ENCODE measurements at places on chromosomes 13 and 19.

GRCh38 chr19:39845933-39846677 lies at the start of gene FBL:
Gene FBL, minus strand, starts transcription at chr19:39846379. Its CDS starts 79 bp downstream, at chr19:39846300.
- DNase-seq: peak; percentile 90

DNA sequence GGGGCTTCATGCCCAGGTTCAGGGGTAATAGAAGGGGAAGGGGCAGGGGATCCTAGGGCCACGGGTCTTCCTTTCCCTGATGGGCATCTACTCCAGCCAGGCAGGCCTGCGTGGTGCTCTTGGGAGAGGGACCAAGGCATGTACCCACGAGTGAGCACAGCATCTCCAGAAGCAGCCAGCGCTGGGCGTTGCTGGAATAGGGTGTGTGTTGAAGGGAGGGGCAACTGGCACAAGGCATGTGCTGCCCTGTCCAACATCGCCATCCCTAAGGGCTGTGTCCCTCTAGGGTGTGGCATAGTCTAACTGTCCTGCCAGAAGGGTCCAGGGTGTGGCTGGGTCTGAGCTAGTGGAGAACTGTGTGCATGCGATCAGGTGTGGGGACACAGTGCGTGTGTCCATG lies 2.9 kb downstream of the NOTCH3 start:
- no peak for DNase-seq

- no peak for DNase-seq
These were observed 1423.3 kb upstream of the PCDH20 start for GRCh38 chr13:62838929-62839328.

- DNase-seq: peak; percentile 17
These were observed 569.0 kb upstream of the GPC6 start for GRCh38 chr13:92657565-92657964.

DNA sequence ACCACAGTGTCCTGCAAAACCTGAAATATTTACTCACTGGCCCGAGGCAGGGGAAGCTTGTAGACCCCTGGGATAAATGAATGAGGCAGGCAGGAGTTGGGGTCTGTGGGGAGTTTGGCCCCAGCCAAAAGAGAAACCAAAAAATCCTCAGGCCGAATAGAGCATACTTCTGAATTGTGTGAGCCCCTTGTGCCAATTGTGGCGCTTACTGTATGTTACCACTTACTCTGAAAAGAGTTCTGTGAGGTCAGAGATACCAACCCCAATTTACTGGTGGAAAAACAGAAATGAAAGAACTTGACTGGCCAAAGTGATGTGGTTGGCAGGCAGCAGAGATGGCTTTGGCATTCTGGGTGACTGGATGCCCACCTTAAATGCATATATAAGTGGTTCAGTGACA lies 6.9 kb downstream of the CARM1 start:
- DNase-seq: no peak

- no peak for DNase-seq
These were observed 400.5 kb upstream of the GPC6 start for GRCh38 chr13:92825938-92826596.

GRCh38 chr13:111251646-111252445 lies 68.6 kb upstream of the TEX29 start:
- DNase-seq: peak; percentile 37

- no peak for DNase-seq
These were observed 5.5 kb downstream of the SLC7A1 start for GRCh38 chr13:29589967-29590366.

DNA sequence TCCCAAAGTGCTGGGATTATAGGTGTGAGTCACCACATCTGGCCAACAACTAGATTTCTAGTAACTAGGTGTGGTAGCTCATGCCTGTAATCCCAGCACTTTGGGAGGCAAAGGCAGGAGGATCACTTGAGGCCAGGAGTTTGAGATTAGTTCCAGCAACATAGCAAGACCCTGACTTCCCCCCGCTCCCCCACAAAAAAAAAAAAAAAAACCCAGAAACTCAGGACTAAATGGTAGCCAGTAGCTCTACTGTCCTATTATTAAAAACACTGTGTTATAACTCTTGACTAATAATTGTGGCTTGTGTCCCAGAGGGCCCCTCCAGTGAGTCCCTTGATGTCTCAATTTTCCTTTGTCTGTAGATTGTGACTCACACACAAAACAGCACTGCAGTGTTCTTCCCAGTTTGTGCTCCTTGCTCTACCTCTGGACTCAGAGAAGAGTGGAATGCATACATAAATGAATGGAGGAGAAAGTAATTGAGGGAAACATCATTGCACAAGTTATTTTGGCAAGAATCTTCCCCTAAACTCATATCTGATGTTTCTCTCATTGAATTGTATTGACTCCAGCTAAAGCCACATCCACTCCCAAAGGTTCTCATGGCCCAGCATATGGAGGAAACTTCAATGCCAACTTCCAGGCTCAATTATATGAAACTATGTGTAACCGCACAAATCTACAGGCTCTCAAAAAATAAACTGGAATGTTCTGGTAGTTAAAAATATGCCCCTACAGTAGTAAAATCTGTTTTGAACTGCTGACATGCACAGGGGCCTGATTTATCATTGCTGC lies 8.8 kb downstream of the TPT1 start:
- DNase-seq: peak; percentile 96

DNA sequence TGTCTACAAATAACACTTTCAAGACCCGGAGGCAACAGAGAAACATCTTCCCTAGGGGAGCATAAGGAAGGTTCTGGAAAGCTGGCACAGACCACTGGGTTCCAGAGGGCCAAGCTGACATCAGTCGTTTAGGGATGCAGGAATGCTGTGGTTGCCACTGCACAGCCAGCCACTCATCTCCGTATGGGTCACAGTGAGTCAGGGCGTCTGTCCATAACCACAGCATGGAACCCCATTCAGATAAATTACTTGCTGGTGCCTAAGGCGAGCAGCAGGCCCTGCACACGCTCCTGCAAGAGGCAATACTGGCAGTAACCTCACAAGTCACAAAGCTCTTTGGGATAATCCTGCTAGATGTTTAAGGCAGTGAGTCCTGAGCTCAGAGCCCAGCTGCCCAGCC lies 140.9 kb upstream of the UBL3 start:
- DNase-seq: peak; percentile 95

- no peak for DNase-seq
These were observed 15.4 kb upstream of the CCNP start for GRCh38 chr19:40241809-40242384.

DNA sequence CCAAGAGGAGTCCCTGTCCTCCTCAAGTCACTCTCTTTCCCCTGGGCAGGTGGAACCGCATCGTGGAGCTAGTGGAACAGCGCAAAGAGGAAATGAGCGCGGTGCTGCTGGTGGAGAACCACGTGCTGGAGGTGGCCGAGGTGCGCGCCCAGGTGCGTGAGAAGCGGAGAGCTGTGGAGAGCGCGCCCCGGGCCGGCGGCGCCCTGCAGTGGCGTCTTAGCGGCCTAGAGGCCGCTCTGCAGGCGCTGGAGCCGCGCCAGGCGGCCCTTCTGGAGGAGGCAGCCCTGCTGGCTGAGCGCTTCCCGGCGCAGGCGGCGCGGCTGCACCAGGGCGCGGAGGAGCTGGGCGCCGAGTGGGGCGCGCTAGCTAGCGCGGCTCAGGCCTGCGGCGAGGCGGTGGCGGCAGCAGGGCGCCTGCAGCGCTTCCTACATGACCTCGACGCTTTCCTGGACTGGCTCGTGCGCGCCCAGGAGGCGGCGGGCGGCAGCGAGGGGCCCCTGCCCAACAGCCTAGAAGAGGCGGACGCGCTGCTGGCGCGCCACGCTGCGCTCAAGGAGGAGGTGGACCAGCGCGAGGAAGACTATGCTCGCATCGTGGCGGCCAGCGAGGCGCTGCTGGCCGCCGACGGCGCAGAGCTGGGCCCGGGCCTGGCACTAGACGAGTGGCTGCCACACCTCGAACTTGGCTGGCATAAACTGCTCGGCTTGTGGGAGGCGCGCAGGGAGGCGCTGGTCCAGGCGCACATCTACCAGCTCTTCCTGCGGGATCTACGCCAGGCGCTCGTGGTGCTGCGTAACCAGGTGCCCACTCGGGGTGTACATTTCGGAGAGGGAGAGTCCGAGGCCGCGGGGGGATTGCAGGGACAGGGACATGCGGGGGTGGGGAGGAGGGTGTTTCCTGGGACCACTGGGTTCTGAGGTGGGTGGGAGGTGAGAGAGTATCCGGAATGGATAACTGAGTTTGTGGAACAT lies 52.8 kb downstream of the SPTBN4 start:
- peak; percentile 9 for DNase-seq

- peak; percentile 30 for DNase-seq
These were observed 19.8 kb upstream of the TCF3 start for GRCh38 chr19:1672038-1672768.

DNA sequence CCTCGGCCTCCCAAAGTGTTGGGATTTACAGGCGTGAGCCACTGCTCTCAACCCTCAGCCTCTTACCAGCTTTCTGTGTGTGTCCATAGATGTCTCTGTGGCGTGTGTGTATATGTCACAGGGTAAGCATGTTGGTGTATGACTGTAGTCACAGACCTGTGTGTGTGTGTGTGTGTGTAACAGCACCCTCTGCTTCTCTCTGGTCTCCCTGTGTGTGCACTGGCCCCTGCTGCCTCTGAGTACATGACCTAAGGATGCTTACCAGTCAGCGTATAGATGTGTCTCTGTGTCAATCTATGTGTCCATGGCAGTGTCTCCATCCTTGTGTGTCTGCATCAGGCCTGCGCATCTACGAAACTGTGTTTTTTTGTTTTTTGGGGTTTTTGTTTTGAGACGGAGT lies 5.6 kb downstream of the AXL start:
- DNase-seq: no peak

DNA sequence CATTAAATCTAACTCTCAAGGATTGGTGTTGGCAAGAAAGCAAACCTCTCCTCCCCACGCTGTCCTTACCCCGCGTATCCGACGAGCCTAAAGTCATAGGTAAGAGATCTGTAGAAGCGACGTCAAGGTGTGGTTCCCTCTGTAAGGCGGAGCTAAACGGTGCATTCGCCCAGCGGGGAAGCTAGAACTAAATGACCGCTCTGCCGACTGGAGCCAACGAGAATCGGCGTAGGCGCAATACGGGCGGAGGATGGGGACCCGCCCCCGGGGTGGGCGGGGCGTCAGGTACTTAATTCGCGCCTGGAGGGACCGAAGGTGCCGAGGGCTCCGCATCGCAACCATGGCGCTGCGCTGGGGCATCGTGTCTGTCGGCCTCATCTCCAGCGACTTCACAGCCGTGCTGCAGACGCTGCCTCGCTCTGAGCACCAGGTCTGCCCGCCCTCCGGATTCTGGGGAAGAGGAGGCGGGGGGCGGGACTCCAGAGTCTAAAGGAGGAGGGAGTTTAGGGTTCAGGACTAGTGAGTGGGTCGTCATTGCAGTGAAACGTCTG lies at the start of gene DHDH:
Gene DHDH, plus strand, starts transcription at position 318 of the 551 bp plus-strand sequence. Its CDS starts 23 bp downstream, at position 341.
- DNase-seq: peak; percentile 26

- DNase-seq: peak; percentile 92
These were observed 34.6 kb upstream of the KATNAL1 start for GRCh38 chr13:30341815-30342570.

DNA sequence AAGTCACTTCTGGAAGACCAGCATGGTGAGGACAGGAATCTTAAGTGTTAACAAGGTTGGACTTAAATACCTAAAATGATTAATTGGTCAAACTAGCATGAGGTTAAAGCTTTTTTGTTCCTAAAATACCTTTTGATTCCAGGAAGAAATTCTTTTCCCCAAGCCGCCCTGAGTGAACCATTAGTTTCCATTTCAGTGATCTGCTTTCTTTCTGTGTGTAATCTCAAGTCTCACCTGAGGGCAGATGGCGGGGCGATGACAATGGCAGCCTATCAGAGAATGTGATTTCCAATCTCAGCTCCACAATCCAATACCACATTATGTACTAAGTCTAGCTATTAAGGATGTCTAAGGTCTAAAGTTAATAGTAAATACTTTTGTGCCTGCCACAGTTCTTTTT lies 390.9 kb upstream of the SGCG start:
- DNase-seq: no peak

DNA sequence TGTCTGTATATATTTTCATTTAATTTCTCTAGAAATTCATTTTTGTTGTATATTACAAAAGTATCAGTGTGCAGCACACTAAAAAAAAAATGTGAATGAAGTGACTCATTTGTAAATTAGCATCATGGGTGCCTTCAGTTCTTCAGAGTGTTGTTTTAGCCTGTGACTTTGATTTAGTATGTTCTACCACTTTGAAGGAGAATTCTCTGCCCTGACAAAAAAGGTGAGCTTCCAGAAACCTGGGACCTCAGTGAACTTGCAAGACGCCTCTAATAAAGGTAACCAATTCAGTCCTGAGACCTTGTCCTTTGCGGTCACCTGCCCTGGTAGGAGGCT lies 2.4 kb downstream of the METTL21C start:
- DNase-seq: no peak

DNA sequence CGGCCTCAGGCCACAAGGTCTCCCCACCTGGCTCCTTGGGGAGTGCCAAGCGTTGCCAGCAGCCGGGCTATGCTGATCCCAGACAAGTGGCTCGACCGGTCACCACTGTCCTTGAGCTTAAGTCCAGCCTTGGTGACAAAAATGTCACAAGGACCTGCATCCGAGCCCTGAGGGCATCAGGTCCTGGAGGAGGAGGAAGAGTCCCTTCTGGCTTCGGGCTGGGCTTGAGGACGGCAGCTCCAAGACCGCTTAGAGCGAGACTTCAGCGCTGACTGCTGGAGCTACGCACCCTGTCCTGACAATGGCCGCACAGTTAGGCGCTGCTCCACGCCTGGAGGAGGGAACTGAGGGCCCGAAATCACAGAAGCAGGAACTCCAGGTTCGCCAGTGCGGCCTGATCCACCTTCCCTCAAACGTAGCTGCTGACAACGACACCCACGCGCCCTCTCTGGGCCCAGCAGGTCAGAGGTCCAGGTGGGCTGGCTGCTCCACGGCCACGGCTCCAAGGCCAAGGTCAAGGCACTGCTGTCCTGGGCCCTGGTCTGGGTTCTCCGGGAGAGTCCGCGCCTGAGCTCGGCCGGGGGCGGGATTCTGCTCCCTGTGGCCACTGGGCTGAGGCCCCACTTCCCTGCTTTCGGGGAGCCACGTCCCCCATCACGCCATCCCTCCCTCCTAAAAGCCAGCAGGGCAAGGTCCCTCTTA lies 7.0 kb downstream of the SBNO2 start:
- DNase-seq: no peak

- DNase-seq: no peak
These were observed 249.0 kb upstream of the SLITRK1 start for GRCh38 chr13:84131249-84131648.

DNA sequence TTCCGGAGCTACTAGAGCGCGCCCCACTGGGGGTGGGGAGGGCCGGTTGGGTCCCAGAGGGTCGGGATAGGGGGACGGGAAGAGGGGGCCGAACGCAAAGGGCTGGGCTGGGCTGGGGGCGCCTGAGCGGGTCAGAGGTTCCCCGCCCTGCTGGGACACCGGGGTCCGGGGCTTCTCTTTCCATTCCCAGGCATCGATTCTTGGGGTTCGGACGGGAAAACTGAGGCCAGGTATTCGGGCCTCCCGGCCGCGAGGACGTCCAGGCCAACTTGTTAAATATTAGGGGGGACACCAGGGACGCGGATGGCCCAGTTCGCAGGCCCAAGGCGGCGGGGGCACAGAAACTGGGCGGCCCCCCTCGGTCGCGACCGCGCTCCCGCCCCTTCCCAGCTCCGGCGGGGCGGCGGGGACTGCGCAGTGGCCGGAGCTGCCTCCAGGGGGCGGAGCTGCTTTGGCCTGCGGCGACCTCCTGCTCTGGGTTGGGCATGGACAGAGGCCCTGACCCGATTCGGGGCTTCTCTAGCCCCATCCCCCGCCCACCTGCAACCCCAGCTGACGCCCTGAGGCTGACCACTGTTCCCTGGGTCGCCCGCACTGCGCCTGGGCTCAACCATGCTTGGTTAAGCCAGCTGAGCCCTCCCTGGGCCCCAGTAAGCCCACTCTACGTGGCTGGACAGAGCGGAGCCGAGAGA lies 1.2 kb upstream of the KLF16 start:
- DNase-seq: peak; percentile 53

Measured in fibroblast of skin of abdomen (primary cell).